Activated T-helper 2 cell treated with anti-CD3 and anti-CD28 coated beads, Interferon-gamma antibody, Interleukin-2, Interleukin-4, amounts not matched to agents 10 μg/mL and 5 μg/mL and 100 μg/mL, durations not matched to agents 14 hours and 24 hours and 36 hours (primary cell): ENCODE measurements at places on chromosomes 2 and 18. TPM values are rescaled to one million over a fixed set of nuclear protein-coding genes. Genes with fewer than 3 reads are reported as not detected.

PLCL1 gene
- total RNA-seq, result 1.8 and 2.0 TPM in 2 replicates

POTEC gene
- not detected in 2 replicates for total RNA-seq

ATG16L1 gene
- 33.5 and 35.5 TPM in 2 replicates for total RNA-seq

RGPD4 gene
- total RNA-seq, result 0.07 TPM in 2 replicates

SMYD1 gene
- not detected in 2 replicates for total RNA-seq

ITGA4 gene
- 96.5 and 106 TPM in 2 replicates for total RNA-seq

MOGAT1 gene
- 0.18 TPM in 1 of 2 replicates, not detected in the other for total RNA-seq

RBM44 gene
- 0.92 and 1.0 TPM in 2 replicates for total RNA-seq

ERFE gene
- total RNA-seq, result 0.46 and 1.1 TPM in 2 replicates

DUSP19 gene
- total RNA-seq, result 1.6 and 1.9 TPM in 2 replicates

KIAA2012 gene
- total RNA-seq, result not detected in 2 replicates

ST6GAL2 gene
- not detected in 2 replicates for total RNA-seq

IL1F10 gene
- total RNA-seq, result not detected in 2 replicates

RETSAT gene
- 26.3 and 29.6 TPM in 2 replicates for total RNA-seq

ZAP70 gene
- 231 and 234 TPM in 2 replicates for total RNA-seq

CRYGC gene
- total RNA-seq, result not detected in 2 replicates

CD28 gene
- total RNA-seq, result 53.6 and 59.3 TPM in 2 replicates

RGPD8 gene
- 15.5 and 16.1 TPM in 2 replicates for total RNA-seq

ERMN gene
- total RNA-seq, result 1.9 and 2.0 TPM in 2 replicates

C2orf15 gene
- 0.16 TPM in 1 of 2 replicates, not detected in the other for total RNA-seq

TAF4B gene
- total RNA-seq, result 14.9 and 16.1 TPM in 2 replicates

DOK1 gene
- total RNA-seq, result 41.0 and 41.4 TPM in 2 replicates
